SK-MEL-5 (cell line): ENCODE measurements at places on chromosomes 12 and 14. TPM values are rescaled to one million over a fixed set of nuclear protein-coding genes. Genes with fewer than 3 reads are reported as not detected.

- no peak for DNase-seq
Measured at GRCh38 chr12:56530390-56531055, 8.9 kb downstream of the RBMS2 start.

PTPRO gene
- total RNA-seq: 0.67 and 0.71 TPM in 2 replicates

DNA sequence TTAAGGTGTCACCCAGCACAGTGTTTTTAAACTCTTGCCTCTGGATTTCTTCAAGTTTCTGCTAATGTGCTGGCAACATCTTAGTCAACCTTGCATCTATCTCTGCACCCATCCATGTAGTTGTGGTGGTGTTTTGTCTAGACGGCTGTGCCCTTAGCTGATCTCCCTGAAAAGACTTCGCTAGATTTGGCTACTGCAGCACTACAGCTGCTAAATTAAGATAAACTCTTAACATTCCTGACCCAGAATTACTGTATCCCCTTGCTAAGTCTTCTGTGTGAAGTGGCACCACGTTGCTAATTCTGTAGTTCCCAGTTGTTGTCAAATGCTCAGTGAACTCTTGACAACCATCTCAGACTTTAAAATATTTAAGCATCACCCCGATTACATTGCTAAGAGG is 66.8 kb downstream of the SRGAP1 start:
- DNase-seq: no peak

- DNase-seq: no peak
Measured at GRCh38 chr12:113860059-113860820, 105.9 kb downstream of the RBM19 start.

GRCh38 chr12:29782285-29782870 is 1.4 kb downstream of the TMTC1 start:
- DNase-seq: no peak

DNA sequence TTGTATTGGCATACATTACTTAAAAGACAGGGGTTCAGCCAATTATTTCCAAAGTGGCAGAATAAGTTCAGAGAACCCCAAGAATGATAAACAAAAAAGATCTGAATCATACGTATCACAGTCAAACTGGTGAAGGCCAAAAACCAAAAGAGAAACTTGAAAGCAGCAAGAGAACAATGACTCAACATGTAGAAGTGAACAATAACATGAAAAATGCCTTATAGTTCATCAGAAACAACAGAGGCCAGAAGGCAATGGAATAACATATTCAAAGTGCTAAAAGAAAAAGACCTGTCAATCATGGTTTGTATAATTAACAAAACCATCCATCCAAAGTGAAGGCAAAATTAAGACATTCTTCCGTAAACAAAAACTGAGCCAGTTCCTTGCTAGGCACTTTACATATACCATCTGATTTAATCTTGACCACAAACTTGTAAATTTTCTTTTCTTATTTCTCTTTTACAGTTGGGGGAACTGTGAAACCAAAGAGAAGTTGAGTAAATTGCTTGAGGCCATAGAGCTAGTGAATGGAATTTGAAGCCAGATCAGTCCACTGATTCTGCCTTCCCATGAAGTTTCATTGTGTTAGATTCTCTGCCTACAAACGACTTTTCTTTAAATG is 232.1 kb upstream of the SEL1L start:
- no peak for DNase-seq

LHX5 gene
- total RNA-seq: 0.03 TPM in 1 of 2 replicates, not detected in the other

GRCh38 chr12:13347241-13348043 is 150.9 kb downstream of the EMP1 start:
- no peak for DNase-seq

DNA sequence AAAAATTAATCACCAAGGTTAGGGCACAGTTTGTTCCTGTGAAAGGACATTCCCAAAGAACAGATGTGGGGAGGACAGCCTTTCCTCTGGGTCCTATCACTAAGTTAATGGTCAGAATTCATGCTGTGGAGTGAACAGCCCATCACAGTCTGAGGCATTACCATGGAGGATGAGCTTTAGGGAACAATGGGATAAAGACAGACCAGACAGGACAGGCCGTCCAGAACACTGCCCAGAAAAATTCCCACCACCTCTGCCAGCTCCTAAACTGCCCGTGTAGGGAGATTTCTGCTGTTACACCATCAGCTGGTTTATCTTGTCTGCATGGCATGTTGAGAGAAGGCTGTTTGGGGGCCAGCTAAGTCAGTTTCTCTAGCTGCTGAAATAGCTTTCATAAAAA is 49.6 kb upstream of the IFNG-AS1 start:
- DNase-seq: no peak

OTOGL gene
- total RNA-seq: 2.7 and 3.1 TPM in 2 replicates

GNB3 gene
- 0.08 TPM in 1 of 2 replicates, not detected in the other for total RNA-seq

GRCh38 chr14:23361320-23361719 is 3.7 kb downstream of the EFS start:
- DNase-seq: no peak
